ENCODE measurements at places on chromosomes 4 and X.

DNA sequence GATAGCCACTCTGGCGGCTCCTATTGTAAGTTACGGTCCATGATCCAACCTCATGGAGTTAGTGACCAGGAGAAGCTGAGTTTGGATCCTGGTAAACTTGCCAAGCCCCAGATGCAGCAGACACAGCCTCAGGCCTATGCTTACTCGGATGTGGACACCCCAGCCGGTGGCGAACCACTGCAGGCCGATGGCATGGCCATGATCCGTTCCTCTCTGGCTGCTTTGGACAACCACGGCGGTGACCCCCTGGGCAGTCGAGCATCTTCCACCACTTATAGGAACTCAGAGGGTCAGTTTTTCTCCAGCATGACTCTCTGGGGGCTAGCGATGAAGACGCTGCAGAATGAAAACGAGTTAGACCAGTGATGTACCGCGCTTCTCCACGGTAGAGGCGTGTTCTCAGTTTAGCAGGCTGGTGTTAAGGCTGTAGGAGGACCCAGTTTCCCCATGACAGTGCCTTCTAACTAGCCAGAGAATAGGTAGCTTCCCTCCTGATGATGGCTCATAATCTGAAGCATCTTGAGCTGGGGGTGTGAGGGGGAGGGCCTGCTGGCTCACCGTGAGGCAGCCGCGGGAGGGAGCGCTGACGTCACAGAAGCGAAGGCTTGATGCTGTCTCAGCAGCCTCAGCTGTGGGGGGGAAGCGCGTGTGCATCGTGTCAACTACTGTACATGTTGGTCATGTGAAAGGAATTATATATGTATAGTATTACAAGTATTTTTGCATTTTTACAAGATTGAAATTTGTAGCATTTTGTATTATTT, 31.1 kb downstream of the ZBTB49 start:
- DNase-seq: no peak

GRCh38 chr4:26726655-26727387, 133.8 kb upstream of the STIM2 start:
- no peak for DNase-seq

DNA sequence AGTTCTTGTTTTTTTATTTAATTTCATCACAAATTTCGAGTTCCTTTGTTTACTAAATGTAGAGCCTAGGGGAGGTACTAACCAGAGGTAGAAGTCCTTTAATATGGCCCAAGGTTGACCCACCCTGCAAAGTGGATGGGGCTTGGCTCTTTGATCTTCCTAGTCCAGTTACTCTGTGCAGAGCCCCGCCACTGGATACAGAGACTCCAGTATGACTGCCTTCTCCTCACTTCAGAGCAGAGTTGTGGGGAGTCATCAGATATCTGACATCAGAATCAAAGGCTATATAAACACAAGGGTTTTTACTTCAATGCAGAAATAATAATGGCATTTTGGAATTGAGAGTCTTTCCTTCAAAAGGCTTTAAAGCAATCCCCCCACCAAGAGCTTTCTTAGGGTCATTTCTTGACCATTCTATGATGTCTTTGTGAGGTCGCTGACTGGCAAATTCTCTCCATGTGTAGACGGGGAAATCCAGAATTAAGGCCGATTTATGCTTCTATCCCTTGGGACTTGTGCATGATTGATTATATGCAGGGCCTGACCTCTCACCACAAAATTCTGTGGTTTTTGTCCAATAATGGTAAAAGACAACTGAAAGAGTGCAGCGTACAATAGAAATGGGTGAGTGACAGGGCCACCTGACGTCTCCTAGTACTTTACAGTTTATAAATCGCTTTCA, 88.3 kb upstream of the CITED1 start:
- DNase-seq: no peak

- no peak for DNase-seq
These were observed 47.4 kb upstream of the VEGFC start for GRCh38 chr4:176840166-176840565.

- DNase-seq: no peak
These were observed 10.1 kb downstream of the FGFRL1 start for GRCh38 chr4:1021386-1022050.

DNA sequence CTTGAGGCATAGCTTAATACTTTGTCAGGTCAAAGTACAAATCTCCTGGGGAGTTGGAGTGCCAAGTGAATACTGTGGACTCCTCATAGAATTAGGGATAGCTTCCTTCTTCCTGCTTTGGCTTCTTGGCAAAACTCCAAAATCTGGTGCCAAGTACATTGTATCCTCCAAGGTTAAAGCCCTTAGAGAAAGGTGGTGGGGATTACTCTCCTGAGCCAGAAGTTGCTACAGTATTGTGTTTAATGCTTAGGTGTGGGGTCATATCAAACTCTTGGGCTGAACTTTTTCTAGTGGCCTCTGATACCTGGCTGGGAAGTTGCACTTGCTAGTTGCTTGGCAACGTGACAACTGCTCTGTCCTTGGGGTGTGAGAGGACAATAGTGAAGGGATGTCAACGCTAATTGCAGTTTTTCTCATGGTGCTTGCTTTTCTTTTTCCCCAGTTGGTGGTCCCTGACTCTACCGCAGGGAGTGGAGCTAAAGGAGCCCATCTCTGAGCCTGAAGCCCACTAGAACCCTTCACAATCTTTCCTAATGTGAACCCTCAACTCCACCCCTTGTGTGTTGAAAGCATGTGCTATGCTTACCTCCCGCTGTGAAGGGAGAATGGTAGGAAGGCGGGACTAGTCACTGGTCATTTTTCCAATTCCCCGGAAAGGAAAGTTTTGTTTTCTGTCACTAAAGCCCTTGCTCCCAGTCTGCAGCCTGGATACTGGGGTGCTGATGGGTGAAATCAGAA, 35.5 kb downstream of the DLG3 start:
- no peak for DNase-seq

DNA sequence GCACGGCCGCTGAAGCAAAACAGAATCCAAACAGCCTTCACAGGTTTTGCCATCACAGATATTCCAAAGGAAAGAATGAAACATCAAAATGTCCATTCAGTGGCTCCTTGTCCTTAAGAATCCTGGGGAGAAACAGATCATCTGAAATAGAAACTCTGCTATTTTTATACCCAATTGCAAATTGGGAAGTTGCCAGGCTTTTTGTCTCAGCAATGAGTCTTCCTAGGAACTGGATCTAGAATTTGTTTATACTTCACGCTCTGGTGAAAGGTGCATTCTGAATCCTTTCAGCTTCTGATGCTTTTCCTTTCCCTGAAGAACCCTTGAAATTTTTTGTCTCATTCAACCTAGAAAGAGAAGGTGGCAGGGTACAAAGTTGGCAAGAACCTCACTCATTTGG, 218.9 kb downstream of the FBXW7 start:
- DNase-seq: no peak

DNA sequence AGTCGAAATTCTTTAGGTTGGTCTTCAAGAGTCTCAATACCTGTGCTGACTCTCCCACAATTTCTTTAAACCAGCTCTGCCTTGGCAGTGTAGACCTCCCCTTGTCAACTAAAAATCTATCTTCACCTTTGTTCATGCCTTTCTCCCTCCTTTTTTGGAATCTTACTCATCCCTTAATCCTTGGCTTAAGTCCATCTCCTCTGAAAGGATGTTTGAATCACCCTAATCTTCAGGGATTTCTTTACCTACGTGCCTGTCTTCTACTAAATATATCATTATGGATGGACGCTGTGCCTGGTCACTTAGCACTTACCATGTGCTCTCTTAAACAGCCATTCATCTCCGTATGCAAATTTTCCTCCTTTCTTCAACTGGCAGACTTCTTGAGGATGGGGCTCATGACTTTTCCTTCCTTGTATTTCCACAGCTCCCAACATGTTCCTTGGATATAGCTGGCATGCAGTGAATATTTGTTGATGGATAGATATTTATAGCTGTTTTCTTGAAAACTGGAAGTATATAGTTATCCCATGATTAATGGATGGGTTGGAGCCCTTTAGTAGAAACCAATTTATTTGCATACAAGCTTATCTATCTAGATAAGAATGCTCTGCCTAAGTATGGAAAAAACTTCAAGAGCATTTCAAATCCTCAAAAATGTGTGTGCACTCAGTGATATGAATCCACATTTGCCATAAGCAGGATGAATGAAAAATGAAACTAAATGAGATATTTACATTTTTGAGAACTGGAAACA, 166.6 kb downstream of the SPRY1 start:
- DNase-seq: no peak

- DNase-seq: no peak
These were observed 23.3 kb downstream of the MAML3 start for GRCh38 chr4:140130677-140131076.

DNA sequence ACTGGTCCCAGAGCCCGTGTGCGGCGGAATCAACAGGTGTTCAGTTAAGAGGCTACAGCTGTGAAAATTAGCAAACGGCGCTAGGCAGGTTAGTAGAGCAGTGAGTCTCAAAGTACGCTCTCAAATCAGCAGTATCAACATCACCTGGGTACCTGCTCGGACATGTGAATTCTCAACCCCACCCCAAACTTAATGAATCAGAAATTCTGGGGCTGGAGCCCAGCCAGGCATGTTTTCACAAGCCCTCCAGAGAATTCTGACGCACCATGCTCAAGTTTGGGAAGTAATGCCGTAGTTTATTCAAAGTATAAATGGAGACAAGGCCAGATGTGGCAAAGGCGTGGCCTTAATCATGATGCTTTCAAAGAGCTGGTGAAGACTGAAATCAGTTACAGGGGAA, 58.2 kb upstream of the PTCHD1 start:
- no peak for DNase-seq

DNA sequence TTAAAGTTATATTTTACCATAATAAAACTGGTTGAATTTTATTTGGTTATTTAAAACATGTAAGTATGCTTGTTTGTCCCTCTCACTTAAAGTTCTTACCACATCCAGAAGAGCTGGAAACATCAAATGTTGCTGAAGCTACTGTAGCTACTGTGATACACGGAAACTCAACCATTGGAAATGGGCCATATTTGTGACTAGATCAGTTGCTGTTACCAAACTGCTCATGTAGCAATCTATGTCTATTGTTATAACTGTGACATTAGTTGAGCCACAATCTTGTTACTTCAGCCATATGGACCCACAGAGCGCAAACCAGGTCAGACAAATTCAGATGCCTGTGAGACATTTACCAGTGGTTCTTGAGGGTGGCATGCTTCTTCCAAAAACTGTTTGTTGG, 41.6 kb downstream of the NDNF start:
- no peak for DNase-seq

GRCh38 chr4:159071969-159072765, 30.7 kb upstream of the RAPGEF2 start:
- DNase-seq: no peak

DNA sequence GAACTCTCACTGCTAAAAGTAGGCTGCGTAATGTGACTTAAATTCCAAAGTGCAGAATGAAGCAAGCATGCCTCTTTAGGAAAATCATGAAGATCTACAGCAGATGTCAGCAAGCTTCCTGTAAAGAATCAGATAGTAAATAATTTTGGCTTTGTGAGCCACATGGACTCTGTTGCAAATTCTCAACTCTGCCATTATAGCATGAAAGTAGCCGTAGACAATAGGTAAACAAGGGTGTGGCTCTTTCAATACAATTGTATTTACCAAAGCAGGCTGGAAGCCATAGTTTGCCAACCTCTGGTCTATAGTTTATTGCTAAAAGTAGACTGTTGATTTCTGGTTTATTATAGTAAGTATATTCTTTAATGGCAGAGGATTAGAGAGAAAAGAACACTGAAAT, 80.3 kb upstream of the FAM9B start:
- DNase-seq: no peak

GRCh38 chr4:184475498-184475897, 1.1 kb upstream of the IRF2 start:
- DNase-seq: no peak

- DNase-seq: no peak
These were observed 173.7 kb downstream of the PWWP3B start for GRCh38 chrX:106341823-106342222.

DNA sequence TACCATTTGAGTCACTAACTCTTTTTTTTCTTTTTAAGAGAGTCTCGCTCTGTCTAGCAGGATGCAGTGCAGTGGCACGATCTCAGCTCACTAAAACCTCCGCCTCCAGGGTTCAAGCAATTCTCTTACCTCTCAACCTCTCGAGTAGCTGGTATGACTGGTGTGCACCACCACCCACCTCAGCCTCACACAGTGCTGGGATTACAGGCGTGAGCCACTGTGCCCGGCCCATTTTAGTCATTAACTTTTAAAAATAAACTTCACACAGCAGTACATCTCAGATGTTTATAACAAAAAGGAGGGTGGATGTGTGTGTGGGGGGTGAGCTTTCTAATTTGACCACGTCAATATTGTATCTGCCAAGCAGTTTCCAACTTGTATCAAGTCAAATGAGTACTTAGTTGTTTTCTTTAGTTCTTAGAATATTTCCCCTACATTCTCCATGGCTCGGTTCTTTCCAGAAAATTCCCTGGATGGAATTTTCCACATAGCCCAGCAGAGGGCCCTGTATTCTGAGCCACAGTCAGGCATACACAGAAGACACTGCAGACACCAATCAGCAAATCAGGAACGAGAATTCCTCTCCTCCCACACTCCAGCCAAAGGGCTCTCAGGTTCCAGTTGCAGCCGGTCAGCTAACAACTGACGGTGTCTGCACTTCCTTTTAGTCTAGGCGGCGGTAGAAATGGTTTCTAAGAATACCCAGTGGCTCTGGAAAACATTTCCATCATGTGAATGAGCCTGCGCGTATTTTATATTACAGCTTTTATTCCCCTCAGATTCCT, 20.1 kb upstream of the ARAF start:
- no peak for DNase-seq

GRCh38 chrX:46665232-46666152, 91.9 kb downstream of the CHST7 start:
- DNase-seq: no peak

DNA sequence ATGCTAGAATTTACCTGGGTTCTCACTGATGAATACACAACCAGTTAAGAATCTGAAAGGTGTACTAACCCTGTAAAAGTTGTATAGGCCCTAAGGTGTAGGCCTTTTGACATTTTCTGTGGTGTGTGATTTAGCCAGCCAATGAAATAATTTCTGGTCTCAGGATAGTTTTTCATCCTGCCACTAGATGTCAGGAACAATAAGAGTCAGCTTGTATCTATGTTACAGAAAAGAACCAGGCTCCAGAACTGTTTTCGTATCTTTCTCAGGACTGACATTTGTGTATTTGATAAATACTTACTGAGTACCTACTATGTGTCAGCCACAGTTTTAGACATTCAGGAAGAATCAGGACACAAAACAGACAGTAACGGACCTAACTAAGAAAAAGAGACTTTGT, 673.6 kb upstream of the TENM3 start:
- no peak for DNase-seq

DNA sequence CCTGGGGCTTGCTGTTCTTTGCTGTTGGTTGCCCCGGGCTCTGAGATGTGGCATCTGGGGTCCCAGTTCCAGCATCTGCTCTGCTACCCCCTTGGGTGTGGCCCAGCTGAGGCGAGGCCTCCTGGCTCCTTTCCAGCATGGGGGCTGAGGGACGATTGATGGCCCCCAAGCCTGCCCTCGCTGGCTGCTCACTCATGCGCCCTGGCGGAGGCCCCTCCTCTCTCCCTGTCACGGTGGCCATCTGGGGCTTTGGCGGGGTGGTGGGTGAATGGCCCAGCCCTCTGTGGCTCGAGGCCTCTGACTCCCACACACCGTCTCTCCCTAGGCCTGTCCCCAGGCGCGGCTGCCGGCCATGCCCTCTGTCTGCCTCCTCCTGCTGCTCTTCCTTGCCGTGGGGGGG, 1.8 kb downstream of the PLXNA3 start:
- no peak for DNase-seq

Data from T-cell (primary cell).